ENCODE measurements at places on chromosomes 13 and 19. TPM values are rescaled to one million over a fixed set of nuclear protein-coding genes. Genes with fewer than 3 reads are reported as not detected.
A peak's percentile ranks its signal among the peaks of the same experiment; 100 is the strongest.

Gene OR10H1
- not detected for total RNA-seq

- H3K4me3 ChIP-seq = no peak overlapping the region
- no peaks in the 10 kb centered on the region for H3K4me1 ChIP-seq
- no peaks in the 10 kb centered on the region for H3K27me3 ChIP-seq
- no peaks in the 10 kb centered on the region for H3K36me3 ChIP-seq
- no peak overlapping the region for H3K27ac ChIP-seq
These were observed 489.6 kb upstream of the KLF12 start for GRCh38 chr13:74623761-74624160.

DNA sequence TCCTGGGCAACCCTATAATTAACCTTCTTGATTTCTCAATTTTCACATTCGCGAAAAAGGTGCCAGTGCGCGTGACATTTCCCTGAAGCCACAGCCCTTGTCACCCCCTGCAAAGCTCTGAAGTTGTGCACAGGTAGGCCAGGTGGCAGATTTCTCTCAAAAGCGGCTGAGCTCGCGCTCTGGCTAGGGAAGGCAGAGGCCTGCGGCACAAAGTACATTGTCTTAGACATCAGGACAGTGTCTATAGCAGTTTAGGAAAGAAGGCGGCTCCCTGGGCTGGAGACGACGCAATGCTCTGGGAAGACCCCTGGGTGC is 42.9 kb upstream of the ZNF14 start:
- peak overlapping the region; percentile 61 for H3K4me3 ChIP-seq
- peaks cover 16% of the 10 kb centered on the region for H3K4me1 ChIP-seq
- peak overlapping the region; percentile 39 for H3K27ac ChIP-seq

Gene ZNF586
- total RNA-seq = 25.9 TPM

Gene NUFIP1
- 4.3 TPM for total RNA-seq

Gene C2CD4C
- total RNA-seq = 0.54 TPM

- H3K27ac ChIP-seq = no peak overlapping the region
- H3K36me3 ChIP-seq = no peaks in the 10 kb centered on the region
- no peaks in the 10 kb centered on the region for H3K27me3 ChIP-seq
- no peak for DNase-seq
- no peaks in the 10 kb centered on the region for H3K4me1 ChIP-seq
These were observed 8.7 kb downstream of the CD177 start for GRCh38 chr19:43362179-43362578.

DNA sequence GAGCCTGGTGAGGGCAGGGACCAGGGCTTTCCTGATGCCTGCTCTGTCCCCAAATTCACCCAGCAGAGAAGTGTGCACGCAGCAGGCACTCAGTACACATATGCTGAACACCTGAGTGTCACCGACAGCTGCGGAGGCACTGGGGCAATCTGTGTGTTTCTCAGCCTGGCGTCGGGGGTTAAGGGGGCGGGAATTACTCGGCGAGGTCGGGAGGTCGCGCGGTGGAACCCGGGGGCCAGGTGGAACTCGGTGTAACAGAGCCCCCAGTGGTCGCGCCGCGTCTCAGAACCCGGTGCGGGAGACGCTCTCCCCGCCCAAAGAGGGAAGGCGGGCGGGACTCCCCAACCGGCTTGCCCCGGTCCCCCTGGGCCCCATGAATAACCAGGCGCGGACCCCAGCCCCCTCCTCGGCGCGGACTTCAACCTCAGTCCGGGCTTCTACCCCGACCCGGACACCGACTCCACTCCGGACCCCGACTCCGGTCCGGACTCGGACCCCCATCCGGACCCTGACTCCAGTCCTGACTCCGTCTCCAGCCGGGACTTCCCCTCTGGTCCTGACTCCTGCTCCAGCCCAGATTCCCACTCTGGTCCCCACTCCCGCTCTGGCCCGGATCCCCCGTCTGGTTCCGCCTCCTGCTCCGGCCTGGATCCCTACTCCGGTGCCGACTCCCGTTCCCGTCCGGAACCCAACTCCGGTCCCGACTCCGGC is at the start of gene SELENOV:
Gene SELENOV, plus strand, starts transcription at position 300 of the 711 bp plus-strand sequence. Its CDS starts 74 bp downstream, at position 374.
- H3K4me1 ChIP-seq = peaks cover 35% of the 10 kb centered on the region
- peak; percentile 37 for DNase-seq
- H3K4me3 ChIP-seq = peak within 1 kb of the TSS; percentile 6
- H3K27ac ChIP-seq = no peak within 1 kb of the TSS

DNA sequence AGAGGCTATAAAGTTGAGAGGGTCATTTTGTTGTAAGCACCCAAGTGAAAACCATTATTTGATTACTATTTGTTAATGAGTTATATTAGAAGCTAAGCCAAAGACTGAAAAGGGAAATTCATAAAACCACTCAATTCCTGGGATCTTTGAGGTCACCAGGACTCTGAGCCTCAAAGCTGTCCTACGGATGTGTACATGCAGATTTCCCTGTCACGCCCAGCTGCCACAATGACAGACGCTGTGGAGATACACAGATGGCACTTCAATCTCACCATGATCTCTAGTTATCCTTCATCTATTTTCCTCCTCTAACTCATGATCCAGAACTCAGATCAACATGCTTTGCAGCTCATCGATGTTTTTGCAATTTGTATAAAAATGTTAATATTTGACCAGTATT is 403.5 kb upstream of the MIR17HG start:
- H3K4me3 ChIP-seq = no peak overlapping the region
- H3K27me3 ChIP-seq = no peaks in the 10 kb centered on the region
- DNase-seq = no peak
- H3K36me3 ChIP-seq = no peaks in the 10 kb centered on the region
- H3K27ac ChIP-seq = no peak overlapping the region
- no peaks in the 10 kb centered on the region for H3K4me1 ChIP-seq

GRCh38 chr19:48444936-48445200 is 915 bp upstream of the GRWD1 start:
- peak overlapping the region; percentile 89 for H3K27ac ChIP-seq
- H3K27me3 ChIP-seq = no peaks in the 10 kb centered on the region
- H3K4me1 ChIP-seq = peaks cover 19% of the 10 kb centered on the region
- peaks cover 16% of the 10 kb centered on the region for H3K36me3 ChIP-seq
- no peak for DNase-seq

GRCh38 chr19:55687281-55688201 is 12.5 kb downstream of the EPN1 start:
- no peaks in the 10 kb centered on the region for H3K4me1 ChIP-seq
- H3K36me3 ChIP-seq = peaks cover 55% of the 10 kb centered on the region
- no peak overlapping the region for H3K4me3 ChIP-seq
- no peak for DNase-seq
- H3K27ac ChIP-seq = no peak overlapping the region

- peak; percentile 36 for DNase-seq
- no peaks in the 10 kb centered on the region for H3K27me3 ChIP-seq
- no peak overlapping the region for H3K27ac ChIP-seq
- H3K4me1 ChIP-seq = peaks cover 4% of the 10 kb centered on the region
These were observed 69.8 kb downstream of the LRCH1 start for GRCh38 chr13:46622630-46623256.

- H3K27me3 ChIP-seq = no peaks in the 10 kb centered on the region
- H3K27ac ChIP-seq = no peak overlapping the region
- DNase-seq = peak; percentile 6
- no peaks in the 10 kb centered on the region for H3K36me3 ChIP-seq
These were observed 16.6 kb downstream of the SIGLEC8 start for GRCh38 chr19:51441410-51442390.

Gene FXYD3
- total RNA-seq = not detected

DNA sequence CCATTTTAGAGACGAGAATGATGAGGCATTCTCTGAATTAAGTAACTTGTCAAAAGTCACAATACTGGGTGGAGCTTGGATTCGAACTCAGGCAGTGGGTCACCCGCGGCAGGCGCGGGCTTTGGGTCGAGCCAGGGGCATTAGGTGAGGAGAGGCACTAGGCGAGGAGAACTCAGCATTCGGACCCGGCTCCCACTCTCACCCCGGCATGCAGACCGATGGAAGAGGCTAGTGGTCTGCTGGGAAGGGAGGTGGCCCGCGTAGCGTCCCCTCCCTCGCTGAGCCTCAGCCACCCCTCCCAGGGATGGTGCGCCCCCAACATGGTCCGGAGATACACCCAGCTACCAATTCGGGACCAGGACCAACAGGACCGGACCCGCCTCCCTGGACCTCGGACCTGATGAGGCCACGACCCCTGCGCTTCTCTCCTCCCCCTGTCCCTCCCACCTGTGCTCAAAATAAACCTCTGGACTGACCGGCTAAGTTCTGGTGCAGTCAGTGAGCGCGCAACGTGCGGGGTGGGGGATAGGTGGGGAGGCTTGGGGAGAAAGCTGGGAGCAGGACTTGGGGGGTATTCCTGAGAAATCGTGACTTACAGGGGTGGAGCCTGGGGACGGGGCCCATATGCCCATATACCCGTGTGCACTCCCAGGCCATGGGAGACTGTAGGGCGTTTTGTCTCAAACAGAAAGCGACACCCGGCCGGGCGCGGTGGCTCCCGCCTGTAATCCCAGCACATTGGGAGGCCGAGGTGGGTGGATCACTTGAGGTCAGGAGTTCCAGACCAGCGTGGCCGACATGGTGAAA is 1.3 kb upstream of the SNAPC2 start:
- no peak overlapping the region for H3K27ac ChIP-seq
- peaks cover 4% of the 10 kb centered on the region for H3K27me3 ChIP-seq
- no peak overlapping the region for H3K4me3 ChIP-seq
- DNase-seq = no peak
- peaks cover 11% of the 10 kb centered on the region for H3K36me3 ChIP-seq

GRCh38 chr13:47632311-47632710 is 368.8 kb downstream of the SUCLA2 start:
- H3K27ac ChIP-seq = no peak overlapping the region
- H3K36me3 ChIP-seq = no peaks in the 10 kb centered on the region
- no peak overlapping the region for H3K4me3 ChIP-seq
- H3K4me1 ChIP-seq = no peaks in the 10 kb centered on the region

- no peaks in the 10 kb centered on the region for H3K36me3 ChIP-seq
- H3K27ac ChIP-seq = no peak overlapping the region
- no peaks in the 10 kb centered on the region for H3K27me3 ChIP-seq
- no peak for DNase-seq
These were observed 11.7 kb upstream of the RBM26 start for GRCh38 chr13:79417741-79418140.

Gene ZNF470
- total RNA-seq = 4.7 TPM

- no peaks in the 10 kb centered on the region for H3K27me3 ChIP-seq
- H3K27ac ChIP-seq = peak overlapping the region; percentile 74
- peak overlapping the region; percentile 51 for H3K4me3 ChIP-seq
- peak; percentile 6 for DNase-seq
These were observed 493 bp upstream of the LHFPL6 start for GRCh38 chr13:39603424-39603947.

- DNase-seq = no peak
- no peak overlapping the region for H3K27ac ChIP-seq
- no peaks in the 10 kb centered on the region for H3K36me3 ChIP-seq
- H3K27me3 ChIP-seq = peaks cover 5% of the 10 kb centered on the region
- H3K4me3 ChIP-seq = no peak overlapping the region
- peaks cover 17% of the 10 kb centered on the region for H3K4me1 ChIP-seq
These were observed 65.1 kb downstream of the CHST8 start for GRCh38 chr19:33686687-33687480.

Gene CDC37
- total RNA-seq = 99.7 TPM

DNA sequence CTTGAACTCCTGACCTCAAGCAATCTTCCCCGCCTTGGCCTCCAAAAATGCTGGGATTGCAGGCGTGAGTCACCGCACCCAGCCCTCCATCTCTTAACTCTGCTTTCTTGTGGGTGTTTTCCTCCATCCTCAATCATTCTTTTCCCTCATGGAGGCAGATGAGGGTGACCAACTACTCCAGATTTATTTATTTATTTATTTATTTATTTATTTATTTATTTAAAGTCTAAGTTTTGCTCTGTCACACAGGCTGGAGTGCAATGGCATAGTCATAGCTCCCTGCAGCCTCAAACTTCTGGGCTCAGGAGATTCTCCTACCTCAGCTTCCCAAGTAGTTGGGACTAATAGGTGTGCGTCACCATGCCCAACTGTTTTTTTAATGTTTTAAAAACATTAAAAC is 14.9 kb downstream of the VAV1 start:
- no peak overlapping the region for H3K4me3 ChIP-seq

Gene ALOX5AP
- 5.7 TPM for total RNA-seq

DNA sequence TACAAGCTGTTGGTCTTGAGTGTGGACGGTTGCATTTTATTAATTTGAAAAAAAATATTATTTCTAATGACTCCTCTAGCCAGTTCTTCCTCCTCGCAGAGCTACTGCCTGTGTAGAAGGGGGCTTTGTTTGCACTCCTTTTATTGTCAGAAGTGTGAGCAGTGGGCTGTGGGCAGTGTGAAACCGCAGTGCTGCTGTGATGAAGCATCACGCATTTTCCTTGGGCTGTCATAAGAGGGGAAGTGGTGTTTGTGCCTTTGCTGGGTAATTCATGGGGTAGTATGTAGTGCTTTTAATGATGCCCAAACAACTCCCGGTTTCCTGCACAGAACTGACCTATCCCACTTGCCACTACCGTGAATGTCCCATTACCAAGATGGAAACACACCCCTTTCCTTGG is 357.3 kb downstream of the ZNF536 start:
- H3K4me1 ChIP-seq = no peaks in the 10 kb centered on the region
- H3K27me3 ChIP-seq = no peaks in the 10 kb centered on the region
- DNase-seq = no peak
- no peak overlapping the region for H3K4me3 ChIP-seq
- H3K27ac ChIP-seq = no peak overlapping the region
- no peaks in the 10 kb centered on the region for H3K36me3 ChIP-seq

DNA sequence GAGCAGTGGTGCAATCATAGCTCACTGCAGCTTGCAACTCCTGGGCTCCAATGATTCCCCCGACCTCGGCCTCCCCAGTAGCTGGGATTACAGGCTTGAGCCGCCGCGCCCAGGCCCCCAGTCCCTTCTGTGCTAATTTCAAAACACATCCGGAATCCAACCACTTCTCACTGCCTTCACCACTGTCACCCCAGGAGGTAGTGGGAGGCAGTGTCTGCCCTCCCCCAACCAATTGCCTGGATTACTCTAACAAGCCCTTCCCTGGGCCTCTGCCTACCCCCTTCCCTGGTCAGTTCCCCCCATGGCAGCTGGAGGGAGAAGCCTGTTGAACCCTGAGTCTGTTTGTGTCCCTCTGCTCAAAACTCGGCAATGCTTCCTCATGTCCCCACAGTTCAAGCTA is 2.3 kb downstream of the PRAM1 start:
- H3K27ac ChIP-seq = no peak overlapping the region
- no peaks in the 10 kb centered on the region for H3K36me3 ChIP-seq
- H3K4me3 ChIP-seq = no peak overlapping the region
- no peaks in the 10 kb centered on the region for H3K27me3 ChIP-seq
- no peak for DNase-seq
- no peaks in the 10 kb centered on the region for H3K4me1 ChIP-seq

Data from thyroid gland (tissue), 4 donors.